BJ (cell line): ENCODE measurements at places on chromosomes 6 and 20.
A peak's percentile ranks its signal among the peaks of the same experiment; 100 is the strongest.

DNA sequence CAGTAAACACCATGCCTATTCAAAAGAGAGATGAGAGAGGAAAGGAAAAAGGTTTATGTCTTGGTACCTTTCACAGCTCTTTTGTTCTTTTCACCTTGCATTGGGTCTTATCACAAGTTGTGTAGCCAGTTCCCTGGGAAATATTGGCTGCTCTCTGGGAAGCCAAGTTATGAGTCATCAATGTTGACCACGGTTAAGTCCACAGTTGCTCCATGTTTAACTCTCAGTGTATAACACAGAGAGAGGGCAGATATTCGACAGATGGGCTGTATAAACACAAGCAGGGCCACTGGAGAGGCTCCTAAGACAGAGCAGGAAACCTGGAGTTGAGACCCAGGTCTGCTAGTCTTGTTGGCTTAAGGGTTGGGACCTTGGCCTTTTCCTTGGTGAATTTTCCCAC, 718.6 kb downstream of the QKI start:
- DNase-seq: no peak

DNA sequence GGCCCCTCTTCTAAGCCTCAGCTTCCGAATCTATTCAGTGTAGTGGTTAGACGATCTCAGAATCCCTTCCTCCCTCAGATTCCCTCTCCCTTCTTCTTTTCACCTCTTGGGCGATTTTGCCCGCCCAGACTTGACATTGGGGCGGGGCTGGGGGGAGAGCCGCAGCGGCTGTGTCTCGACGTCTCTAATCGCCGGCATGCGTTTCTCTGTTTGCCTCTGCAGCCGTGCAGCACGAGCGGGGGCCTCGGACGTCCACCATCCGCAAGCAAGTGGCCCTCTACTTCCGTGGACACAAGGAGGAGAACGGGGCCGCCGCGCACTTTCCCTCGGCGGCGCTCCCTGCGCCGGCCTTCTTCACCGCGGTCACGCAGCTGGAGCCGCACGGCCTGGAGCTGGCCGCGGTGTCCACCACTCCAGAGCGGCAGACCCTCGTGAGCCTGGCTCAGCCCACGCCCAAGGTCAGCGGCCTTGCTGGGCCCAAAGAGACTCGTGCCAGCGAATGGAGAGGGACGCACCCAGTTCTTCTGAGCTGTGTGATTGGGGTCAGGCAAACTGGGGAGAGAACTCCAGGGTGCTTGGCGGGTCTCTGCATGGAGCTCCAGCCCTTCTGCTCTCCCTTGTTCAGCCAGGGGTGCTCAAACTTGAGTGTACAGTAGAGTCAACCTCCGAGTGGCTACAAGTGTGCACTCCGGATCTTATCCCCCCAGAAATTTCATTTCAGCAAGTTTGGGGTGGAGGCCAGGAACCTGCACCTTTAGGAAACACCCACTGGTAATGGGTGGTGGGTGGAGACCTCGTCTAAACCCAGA, 10.7 kb downstream of the NR2E1 start:
- DNase-seq: no peak

GRCh38 chr6:86706449-86706848, 230.9 kb upstream of the HTR1E start:
- DNase-seq: no peak

DNA sequence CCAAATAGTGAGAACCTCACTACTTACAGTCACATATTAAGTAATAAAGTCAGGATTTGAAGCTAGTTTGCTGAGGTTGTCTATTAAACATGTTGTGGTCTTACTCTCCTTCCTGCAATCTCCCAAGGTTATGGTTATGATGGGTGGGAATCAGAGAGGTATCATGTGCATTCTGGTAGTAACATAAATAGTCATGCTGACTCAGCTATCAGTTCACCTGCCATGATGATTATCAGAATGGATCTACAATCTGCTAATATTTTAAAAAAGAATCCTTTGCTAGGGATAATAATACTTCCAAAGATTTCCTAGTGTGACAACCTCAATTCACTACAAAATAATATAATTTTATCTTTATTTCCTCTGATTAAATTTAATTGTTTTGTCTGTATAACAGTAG, 671.9 kb downstream of the KHDRBS2 start:
- DNase-seq: no peak

- peak; percentile 11 for DNase-seq
Observed at GRCh38 chr20:34037767-34038166, 44.1 kb downstream of the RALY start.

DNA sequence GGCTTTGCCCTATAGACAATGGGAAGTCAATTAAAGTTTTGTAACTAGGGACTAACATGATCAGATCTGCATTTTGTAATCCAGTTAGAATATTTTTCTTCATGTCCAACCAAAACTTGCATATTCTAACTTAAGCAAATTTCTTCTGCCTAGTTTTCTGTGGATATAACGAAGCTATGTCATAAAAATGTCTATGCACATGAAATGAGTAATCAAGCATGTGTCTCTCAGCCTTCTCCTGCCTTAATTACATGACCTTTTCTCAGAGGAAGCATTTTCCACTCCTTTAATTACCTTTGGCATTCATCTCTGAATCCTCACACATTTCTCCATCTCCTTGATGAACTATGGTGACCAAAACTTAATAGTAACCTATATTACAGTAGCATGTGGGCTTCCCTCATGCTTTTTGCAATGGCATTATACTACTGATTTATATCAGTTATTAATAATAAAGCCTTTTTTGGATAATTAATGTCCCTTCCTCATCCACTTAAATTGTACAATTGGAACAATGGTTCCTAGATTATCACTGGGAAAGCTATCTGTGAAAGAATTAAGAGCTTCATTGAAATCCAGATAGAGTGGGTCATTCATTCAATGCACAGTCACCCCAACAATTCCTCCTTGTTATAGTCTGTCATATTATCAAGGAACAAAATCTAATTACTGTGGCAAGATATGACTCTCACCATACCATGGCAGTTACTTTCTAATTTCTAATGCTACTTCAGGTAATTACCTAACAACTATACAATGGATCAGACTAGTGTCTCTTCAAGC, 19.1 kb upstream of the FBXO9 start:
- no peak for DNase-seq

DNA sequence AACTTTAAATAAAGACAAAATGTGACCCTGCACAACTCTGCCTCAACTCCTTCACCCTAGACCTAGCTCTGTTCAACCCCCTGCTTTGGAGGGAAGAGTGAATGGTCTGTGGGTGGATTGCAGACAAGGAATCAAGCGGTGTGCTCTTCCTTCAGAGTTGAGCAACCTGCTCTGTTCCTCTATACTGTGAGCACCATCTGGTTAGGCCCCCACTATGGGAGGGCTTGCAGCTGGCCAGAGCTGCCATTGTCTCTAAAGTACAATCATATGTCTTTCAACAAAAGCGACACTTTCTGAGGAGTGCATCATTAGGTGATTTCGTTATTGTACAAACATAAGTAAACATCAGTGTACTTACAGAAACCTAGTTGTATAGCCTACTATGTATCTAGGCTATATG, 406.1 kb upstream of the MARCKS start:
- no peak for DNase-seq

DNA sequence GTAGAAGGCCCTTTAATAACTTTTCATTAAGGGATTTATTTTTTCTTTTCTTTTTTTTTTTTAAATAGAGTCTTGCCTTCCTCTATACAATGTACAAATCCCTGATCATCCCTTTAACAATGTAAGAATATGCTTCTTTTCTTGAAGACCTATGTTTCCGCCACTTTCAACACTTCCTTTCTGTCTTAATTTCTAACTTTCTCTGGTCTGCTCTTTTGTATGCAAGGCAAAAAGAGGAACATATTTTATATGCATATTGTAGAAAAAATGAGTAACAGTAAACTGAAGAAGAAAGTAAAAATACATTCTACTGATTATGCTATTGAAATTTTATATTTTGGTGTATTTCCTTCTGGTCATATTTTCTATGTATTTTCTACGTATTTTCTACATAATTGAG, 484.7 kb downstream of the TFAP2B start:
- DNase-seq: no peak

DNA sequence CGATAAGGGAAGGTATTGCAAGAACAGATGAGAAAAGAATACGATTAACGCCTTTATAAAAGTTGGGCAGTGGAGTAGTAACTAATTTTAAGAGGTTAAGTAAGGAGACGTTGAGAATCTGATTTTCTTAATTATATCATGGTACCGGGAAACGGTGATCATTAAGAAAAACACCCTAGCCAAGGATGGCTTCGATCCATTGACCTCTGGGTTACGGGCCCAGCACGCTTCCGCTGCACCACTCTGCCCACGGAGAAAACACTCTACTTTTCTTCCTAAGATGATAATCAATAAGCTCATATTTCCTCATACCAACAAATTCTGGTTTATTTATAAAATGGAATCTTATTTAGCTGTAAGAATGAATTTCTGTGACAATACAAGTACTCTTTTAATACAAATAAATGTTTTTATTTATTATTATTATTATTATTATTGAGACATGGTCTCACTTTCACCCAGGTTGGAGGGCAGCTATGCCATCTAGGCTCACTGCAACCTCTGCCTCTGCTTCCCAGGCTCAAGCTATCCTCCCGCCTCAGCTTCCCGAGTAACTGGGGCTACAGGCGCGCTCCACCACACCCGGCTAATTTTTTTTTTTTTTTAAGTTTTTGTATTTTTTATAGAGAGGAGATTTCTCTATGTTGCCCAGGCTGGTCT, 8.3 kb downstream of the POM121L2 start:
- no peak for DNase-seq

GRCh38 chr6:93679836-93680235, 260.5 kb upstream of the EPHA7 start:
- DNase-seq: no peak

GRCh38 chr6:74579794-74580193, 626.1 kb downstream of the COL12A1 start:
- no peak for DNase-seq

DNA sequence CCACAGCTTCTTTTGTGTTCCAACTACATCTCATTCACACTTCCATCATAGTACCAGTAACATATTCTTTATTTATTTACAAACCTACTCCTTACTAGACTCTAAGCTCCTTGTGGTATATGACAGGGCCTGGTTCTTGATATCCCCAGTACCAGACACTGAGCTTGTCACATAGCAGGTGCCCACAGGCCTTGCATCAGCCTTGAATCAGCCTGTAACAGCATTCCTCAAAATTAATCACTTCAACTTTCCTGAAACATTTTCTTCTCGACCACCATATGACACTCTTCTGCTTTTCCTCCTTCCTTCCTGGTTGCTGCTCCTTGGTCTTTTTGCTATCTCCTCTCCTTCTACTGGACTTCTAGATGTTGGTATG, 24.7 kb upstream of the SRPK1 start:
- no peak for DNase-seq

DNA sequence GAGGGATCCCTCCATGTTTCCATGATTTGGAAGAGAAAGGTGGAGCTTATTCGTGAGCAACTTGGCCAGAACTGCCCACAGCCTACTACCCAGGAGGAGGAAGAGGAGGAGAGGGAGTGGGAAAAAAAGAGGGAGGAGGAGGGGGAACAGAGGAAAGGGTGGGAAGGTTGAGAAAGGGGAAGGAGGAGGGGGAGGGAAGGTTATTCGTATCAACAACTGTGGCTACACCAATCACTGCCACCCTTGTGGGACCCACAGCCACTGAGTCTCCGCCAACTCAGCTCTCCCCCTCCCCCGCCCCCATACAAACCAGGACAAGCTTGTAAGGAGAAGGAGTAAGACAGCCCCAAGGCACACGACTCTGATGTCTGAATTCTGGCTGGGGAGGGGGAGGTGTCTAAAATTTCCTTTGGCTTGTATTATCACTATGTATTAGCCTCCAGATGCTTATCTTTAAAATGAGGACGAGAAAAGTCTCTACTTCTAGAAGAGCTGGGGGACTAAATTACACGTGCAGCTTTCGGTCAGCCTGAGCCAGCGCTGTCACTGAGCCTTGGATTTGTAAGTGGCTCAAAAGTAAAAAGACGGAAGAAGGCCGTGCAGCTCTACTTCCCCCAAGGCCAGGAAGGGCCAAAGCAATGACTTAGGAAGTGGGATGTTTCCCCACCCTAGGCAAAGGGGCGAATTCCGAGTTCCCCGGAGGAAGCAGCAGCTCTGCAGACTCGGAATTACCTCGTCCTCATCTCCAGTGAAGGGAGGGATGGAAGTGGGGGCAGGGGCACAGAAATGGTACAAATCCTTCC, 1.0 kb downstream of the FKBP1A start:
- DNase-seq: no peak

DNA sequence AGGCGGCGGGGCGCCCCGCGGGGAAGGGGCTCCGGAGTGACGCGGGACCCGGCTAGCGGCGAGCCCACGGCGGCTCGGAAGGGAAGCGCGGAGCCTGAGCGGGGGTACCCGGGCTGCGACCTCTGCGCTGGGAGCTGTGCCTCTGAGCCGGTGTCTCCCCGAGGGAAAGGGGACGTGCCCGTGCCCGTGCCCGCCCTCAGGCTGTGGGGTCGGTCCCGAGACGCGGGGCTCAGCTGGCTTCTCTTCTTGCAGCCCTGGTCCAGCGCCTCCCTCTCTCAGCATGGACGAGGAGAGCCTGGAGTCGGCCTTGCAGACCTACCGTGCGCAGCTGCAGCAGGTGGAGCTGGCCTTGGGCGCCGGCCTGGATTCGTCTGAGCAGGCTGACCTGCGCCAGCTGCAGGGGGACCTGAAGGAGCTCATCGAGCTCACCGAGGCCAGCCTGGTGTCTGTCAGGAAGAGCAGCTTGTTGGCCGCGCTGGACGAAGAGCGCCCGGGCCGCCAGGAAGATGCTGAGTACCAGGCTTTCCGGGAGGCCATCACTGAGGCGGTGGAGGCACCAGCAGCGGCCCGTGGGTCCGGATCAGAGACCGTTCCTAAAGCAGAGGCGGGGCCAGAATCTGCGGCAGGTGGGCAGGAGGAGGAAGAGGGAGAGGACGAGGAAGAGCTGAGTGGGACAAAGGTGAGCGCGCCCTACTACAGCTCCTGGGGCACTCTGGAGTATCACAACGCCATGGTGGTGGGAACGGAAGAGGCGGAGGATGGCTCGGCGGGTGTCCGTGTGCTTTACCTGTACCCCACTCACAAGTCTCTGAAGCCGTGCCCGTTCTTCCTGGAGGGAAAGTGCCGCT, 686 bp downstream of the ZGPAT start:
- DNase-seq: no peak

DNA sequence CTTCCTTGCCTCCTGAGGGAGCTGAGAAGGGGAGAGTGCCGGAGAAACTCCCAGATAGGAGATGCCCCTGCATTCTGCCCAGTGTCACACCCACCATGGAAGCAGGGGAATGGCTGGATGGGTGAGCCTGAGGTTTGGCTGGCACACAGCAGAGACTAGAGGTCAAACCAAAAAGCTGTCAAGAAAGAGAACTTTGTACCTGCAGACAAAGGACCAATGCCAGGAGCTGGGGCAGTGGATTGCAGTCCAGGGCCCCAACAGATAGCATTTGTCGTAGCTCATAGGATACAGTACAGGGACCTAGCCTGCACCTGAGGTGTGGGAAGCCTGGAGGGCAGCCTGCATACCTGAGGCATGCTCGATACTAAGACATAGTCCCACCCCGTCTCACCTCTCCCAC, 106.1 kb upstream of the GLP1R start:
- DNase-seq: no peak

- peak; percentile 92 for DNase-seq
Observed at GRCh38 chr6:142802124-142802523, 142.9 kb downstream of the HIVEP2 start.

GRCh38 chr6:143009851-143010250, 50.8 kb upstream of the AIG1 start:
- DNase-seq: no peak

- no peak for DNase-seq
Observed at GRCh38 chr6:118292558-118292957, 255.5 kb upstream of the PLN start.

- DNase-seq: peak; percentile 57
Observed at GRCh38 chr20:34558320-34559218, at the start of gene MAP1LC3A. TSS of gene MAP1LC3A (plus strand) at chr20:34558718. CDS start at chr20:34558869, 151 bp downstream.
